ENCODE measurements at places on chromosomes 1 and 21.

DNA sequence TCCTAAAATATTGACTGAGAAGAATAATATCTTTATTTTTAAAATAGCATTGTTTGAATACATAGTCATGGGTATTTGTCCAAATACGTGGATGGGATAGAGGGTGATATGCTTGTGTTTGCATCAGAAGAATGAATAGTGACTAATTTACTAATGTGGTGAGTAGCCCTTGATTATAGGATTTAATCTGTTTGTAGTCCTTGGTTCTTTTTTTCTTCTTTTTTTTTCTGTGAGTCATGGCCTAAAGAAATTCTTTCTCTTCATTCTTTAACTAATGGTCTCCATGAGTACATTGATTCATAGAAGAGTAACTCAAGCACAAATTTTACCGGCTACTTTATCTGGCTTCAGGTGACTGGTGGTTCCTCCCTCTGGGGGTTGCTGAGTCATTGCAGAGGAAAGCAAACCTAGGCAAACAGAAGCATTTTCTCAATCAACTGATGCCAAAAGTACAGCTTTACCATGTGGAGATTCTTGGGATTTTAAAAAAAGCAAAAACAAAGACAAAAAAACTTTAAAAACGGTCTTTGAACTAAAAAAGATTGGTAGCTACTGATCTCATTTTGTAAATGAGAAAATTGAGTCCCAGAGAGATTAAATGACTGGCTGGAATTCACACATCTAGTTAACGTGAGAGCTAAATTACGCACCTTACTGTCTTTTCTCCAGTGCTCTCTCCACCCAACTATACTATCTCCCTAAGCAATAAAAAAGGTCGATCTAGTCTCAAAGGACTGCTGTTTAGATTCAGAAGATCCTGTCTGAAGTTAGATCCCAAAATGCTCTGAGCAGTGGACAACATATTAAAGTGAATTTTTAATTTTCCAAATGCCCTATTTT is 40.5 kb downstream of the AK5 start:
- DNase-seq: no peak

DNA sequence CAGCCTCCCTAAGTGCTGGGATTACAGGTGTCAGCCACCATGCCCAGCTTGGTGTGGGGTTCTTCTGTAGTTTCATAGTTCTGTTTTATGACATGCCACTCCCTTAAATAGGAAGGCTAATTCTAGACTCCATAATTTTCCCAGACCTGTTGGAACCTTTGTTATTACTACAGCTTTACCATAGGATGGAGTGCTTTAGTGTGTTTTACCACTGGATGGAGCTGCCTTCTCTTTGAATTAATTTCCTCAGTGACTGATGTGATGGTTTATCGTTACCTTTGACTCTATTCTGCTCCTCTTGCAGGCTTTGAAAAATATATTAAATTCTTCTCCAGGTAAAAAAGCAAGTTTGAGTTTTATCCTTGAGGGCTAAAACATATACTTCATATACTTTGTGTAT is 84.6 kb upstream of the NEK7 start:
- no peak for DNase-seq

- DNase-seq: no peak
Measured at GRCh38 chr21:14863745-14864210, 201.0 kb downstream of the NRIP1 start.

- DNase-seq: no peak
Measured at GRCh38 chr1:119818181-119818580, 6.9 kb upstream of the REG4 start.

GRCh38 chr1:203692565-203693470 is 66.2 kb downstream of the ATP2B4 start:
- DNase-seq: no peak

DNA sequence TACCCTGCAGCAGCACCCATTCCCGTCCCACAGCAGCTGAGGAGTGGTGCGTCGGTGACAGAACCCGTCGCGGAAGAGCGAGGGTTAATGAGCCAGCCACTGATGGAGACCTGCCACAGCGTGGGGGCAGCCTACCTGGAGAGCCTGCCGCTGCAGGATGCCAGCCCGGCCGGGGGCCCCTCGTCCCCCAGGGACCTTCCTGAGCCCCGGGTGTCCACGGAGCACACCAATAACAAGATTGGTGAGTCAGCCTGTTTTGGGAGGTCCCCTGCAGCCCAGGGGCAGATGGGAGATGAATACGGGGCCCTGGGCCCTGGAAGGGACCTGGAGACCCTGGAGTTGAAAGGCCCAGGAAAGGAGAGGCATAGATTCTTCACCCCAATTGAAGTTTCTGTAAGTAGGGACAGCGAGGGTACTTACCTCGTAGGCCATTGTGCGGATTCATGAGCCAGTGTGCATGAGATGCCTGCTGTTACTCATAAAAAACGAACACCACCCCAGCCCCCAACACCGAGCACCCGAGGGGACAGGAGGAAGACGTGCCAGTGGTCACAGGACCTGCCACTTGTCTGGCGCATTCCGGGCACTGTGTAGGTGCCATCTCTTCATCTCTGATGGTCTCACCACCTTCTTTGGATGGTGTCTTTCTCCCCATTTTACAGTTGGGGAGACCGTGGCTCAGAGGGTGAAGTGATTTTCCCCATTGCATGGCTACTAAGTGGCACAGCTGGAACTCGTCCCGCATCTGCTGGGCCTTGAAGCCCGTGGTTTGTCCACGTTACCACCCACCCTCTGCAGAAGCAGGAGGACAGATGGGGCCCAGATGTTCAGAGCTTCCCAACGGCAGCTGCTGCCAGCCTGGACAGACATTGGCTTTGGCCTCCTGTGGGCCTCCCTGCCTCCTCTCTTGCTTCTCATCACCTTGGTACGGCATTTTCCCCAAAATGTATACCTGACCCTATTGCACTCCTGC is 28.3 kb upstream of the TNFRSF1B start:
- no peak for DNase-seq

- no peak for DNase-seq
Measured at GRCh38 chr1:184698969-184699368, 55.7 kb downstream of the EDEM3 start.

All from CD4-positive, alpha-beta T cell treated with Interferon gamma for 1 hour (primary cell).